Stimulated activated CD4-positive, alpha-beta T cell treated with anti-CD3 and anti-CD28 coated beads, TNF-alpha, amount 100 ng/mL, for 24 hours (primary cell): ENCODE measurements at places on chromosomes 7 and 10.

- DNase-seq, result peak; percentile 27
Observed at GRCh38 chr10:84156768-84157167, 16.8 kb upstream of the GPR15LG start.

GRCh38 chr7:102849079-102849478 lies 63.7 kb upstream of the LRRC17 start:
- DNase-seq, result no peak

DNA sequence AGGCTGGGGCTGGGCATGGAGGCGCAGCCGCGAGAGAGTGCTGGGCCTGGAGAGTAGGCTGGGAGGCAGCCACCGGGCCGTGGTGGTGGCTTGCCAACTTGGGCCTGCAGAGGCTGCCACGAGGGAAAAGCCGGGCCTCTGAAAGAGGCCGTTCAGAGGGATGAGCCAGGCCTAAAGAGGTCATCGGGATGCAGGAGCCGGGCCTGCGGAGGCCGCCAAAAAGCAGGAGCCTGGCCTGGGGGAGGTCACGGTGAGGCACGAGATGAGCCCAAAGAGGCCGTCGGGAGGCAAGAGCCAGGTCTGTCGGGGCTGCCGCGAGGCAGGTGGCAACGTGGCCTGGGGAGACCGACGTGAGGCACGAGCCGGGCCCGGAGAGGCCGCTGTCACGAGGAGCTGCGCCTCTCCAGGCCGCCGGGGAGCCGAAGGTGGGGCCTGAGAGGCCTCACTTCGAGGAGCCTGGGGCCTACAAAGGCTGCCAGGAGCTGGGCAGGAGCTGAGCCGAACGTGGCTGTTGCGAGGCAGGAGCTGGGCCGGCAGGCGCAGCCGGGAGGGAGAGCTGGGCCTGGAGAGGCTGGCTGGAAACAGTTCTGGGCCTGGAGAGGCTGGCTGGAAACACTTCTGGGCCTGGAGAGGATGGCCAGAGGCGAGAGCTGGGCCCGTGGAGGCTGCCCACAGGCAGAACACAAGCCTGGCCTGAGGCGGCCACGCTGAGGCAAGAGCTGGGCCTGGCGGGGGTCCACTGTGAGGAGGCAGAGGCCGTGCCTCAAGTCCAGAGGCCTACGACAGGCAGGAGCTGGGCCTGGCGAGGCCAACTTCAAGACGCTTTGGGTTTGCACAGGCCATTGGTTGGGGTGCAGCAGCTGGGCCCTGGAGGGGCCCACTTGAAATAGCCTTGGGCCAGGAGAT lies 24.6 kb downstream of the MDH2 start:
- no peak for DNase-seq

GRCh38 chr10:34658934-34659333 lies 156.2 kb downstream of the PARD3 start:
- no peak for DNase-seq

- DNase-seq, result no peak
Observed at GRCh38 chr7:121904120-121904519, 31.2 kb downstream of the PTPRZ1 start.

DNA sequence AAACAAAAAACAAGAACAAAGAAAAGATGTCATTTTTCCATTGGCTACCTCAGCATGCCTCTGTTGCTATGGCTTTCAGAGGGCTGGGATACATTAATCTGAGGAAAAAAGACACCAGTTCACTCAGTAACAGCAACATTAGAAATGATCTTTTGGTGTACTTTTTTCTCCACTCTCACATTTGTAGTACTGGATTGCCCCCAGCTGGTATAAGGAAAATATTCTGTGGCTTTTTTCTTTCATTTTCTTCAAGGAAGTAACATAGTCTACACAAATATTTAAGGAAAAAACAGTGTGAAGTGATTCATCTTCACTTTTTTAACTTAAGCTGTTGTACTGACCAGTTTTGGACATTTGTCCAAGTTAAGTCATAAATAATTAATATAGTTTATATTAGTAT lies 482.3 kb downstream of the SORCS1 start:
- DNase-seq, result no peak

DNA sequence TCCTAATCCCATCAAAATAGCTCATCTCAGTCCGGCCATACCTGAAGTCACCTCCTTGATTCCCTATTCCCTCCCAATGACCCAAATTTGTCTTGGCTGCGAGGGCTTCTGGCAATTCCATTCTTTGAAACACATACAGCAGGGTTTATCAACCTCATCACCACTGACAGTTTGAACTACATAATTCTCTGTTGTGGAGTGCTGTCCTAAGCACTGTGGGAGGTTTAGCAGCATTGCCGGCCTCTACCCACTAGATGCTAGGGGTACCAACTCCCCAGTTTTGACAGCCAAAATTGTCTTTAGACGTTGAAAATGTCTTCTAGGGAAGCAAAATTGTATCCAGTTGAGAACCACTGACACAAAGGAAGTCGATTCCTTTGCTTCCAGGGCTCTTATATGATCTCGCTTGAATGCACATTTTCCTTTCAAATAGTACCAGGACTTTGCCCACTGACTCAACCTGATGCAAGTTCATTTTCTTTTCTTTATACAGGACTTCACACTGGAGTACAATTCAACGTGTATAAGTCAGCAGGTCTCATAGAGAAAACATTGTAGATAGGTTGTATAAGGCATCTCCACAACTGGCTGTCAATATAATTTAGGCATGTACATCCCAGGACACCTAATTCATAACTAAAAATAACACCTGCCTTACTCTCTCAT lies 133.3 kb downstream of the STRA8 start:
- DNase-seq, result no peak

- no peak for DNase-seq
Observed at GRCh38 chr7:28815928-28816373, 142.2 kb downstream of the TRIL start.

DNA sequence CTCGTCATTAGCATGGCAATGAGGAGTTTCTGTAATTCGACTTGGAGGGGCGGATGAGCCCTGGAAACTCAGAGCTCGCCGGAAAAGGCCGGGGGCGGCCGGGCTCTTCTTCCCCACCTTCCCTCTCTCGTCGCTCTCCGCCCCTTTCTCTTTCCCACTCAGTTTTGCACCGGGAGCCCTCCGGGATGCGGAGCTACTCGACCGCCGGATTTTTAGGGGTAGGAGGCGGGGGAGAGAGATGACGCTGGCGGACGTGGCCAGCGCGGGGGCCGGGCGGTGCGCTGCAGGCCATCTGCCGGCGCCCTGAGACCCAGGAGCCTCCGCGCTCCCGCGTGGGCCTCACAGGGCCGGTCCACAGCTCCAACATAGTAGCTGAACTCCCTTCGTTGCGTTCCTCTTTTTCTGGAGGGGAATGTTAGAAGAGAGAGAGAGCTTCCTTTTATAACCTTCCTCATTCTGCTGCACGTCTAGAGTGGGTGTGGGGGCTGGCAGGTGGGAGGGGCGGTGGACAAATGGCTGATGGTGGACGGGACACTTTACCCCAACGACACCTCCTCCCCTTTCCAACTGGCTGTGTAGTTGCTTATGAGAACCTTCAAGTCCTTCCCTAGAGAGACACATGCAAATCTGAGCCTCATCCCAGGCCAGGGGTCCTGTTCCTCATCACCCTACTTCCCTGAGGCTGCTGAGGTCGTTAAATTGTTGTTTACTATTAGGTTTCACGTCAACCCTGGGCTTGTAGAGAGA lies 1.1 kb upstream of the HOXA1 start:
- no peak for DNase-seq

GRCh38 chr10:51961401-51961800 lies 262.0 kb upstream of the CSTF2T start:
- no peak for DNase-seq

DNA sequence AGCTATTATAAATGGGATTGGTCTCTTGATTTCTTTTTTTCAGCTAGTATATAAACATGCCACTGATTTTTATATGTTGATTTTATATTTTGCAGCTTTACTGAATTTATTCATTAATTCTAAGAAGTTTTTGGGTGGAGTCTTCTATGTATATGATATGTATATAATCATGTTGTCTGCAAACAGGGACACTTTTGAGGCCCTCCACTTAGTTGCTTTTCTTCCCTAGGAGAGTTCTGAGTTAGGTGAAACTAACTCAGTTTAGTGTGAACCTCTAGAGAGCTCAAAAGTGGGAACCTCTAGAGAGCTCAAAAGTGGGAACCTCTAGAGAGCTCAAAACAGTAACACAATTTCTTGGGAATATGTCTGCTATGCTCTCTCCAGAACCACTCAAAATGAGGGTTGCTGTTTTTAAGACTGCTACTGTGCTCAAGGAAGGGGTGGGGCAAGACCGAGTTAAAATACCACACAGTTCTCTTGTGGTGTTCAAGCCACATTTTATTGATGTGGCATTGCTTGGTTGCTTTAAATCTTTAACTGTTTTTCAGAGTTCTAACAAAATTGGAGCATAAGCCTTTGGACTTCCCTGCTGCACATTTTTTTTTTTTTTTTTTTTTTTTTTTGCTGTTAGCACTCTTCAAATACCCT lies 13.2 kb downstream of the CCDC7 start:
- no peak for DNase-seq

GRCh38 chr7:34220506-34221185 lies 315.3 kb downstream of the BMPER start:
- DNase-seq, result no peak

- no peak for DNase-seq
Observed at GRCh38 chr10:116722736-116723427, 19.5 kb downstream of the HSPA12A start.

DNA sequence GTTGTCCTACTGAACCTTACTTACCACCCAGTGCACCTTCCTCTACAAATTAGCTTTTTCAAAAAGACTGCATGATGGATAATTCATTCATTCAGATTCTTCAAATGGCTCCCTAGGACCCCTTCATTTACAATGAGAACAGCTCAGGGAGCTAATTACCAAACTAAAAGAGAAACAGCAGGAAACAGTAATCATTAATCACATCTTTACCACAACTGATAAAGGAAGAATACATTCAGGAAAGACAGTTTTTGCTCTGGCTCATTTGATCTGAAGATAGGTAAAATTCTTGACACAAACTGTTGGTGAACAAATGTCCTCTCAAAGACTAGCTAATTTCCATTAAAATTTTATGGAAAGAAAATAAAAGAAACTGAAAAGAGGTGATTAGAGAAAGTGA lies 1652.7 kb upstream of the LRRTM3 start:
- no peak for DNase-seq

DNA sequence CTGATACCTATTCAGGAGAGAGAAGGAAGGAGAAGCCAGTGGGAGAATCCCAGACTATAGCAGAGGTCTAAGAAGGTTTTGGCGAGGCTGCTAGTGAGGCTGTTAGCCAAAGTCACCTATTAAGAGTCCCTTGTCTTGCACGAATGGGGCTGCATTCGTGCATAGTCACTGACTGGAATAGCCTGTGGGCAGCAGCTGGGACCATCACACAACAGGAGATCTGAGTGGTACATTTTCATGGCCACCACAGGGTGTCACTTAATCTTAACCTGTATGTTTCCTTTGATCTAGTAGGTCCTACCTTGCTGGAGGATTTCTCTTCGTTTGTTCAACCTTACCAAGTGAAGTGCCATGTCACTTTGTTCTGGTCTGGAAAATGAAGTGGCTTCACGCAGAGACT lies 319.9 kb downstream of the BMPER start:
- DNase-seq, result no peak

- no peak for DNase-seq
Observed at GRCh38 chr10:10734356-10735064, 283.2 kb upstream of the CELF2 start.

- no peak for DNase-seq
Observed at GRCh38 chr10:103114876-103115275, 78.2 kb downstream of the NT5C2 start.

DNA sequence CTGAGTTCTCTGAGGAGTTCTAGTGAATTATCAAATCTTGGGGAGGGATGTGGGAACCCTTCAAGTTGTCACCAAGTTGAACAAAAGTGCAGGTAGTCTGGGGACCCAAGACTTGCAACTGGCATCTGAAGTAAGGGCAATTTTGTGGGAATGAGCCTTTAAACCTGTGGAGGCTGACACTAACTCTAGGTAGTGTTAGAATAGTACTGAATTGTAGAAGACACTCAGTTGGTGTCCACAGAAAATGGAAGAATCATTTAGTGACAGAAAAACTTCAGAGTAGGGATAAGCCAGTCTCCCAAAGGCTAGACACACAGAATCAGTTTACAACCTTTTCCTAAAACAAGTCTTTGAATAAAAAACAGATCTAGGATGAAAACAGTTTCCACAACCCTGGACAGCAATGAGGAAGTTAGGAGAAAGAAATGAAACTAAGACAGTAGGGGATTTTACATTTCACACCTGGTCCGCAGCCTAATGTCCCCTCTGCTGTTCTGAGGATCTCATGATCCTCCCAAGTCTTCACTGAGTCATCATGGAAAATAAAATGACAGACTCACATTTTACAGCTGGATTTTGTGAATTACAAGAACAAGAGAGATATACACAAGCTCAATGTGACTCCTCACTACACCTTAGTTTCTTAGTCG lies 23.0 kb upstream of the ING3 start:
- DNase-seq, result no peak

DNA sequence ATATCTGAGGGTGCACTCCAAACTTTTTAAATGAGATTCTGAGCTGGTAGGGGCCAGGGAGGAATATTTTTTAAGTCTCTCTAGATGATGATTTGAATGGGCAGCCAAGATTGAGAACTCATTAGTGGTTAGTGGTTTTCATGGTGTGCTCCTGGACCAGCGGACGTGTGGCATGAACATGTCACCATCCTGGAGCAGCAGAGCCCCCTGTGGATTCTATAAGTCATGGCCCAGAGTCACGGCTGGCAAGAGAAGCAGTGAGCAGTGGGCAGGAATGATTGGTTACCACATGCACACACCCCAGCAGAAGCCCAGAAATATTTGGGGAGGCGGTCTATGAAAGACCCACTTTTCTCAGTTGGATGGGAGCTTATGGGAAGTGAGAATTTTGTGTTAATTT lies 21.2 kb upstream of the UCN3 start:
- DNase-seq, result no peak

DNA sequence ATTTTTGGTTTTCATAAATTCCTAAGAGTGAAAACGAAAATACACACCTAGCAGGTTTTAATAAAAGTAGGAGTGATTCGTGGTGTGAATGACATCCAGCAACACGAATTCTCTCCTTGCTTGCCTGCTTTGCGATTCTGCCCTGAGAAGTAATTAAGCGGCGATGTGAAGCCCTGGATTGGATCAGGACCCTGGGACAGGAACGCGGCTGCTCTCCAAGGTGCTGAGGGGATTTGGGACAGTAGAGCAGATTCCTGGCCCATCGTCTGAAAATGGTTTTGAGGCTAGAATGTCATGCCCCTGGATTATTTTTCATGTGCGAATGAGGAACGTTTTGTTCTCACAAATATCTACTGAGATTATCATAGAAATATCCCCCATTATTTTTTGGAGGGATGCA lies 7.8 kb downstream of the NPS start:
- no peak for DNase-seq

DNA sequence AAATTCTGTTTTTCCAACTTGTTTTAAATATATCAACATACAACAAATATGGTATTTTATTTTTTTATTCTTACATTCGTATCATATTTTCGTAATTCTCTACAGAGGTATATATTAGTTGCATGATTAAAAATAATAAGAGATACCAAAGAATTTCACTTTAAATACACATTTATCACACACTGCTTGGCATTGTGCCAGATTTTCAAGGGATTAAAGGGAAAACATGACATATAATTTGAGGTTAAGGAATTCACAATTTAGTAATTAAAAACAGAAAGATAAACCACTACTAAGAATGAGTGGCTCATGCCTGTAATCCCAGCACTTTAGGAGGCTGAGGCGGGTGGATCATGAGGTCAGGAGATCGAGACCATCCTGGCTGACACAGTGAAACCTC lies 484.7 kb upstream of the SORCS1 start:
- DNase-seq, result no peak

GRCh38 chr7:49974035-49974434 lies 119.0 kb downstream of the ZPBP start:
- DNase-seq, result no peak

- DNase-seq, result no peak
Observed at GRCh38 chr10:83023662-83024061, 1115.6 kb upstream of the GHITM start.
